ENCODE measurements at places on chromosomes 6 and 20.
A peak's percentile ranks its signal among the peaks of the same experiment; 100 is the strongest.

- no peak for DNase-seq
These were observed 35.8 kb downstream of the HTR1E start for GRCh38 chr6:86973088-86973487.

DNA sequence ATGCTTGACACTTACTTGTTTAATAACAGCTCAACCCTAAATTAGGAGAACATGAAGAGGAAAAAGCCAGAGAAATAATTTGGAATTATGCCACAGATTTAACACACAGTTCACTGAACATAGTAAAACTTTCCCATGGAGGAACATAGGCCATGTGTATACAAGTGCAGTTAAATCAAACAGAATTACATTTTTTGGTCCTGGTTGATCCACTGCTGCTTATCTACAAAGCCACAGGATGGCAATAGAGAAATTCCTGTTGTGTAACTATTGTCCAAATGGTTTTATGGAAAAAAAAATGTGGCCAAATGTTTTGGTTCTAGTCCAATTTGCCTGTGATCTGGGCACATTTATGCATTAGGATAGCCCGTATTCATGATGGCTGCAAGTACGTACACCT is 136.8 kb downstream of the ALDH8A1 start:
- no peak for DNase-seq

GRCh38 chr6:35161266-35161665 is 20.1 kb upstream of the TCP11 start:
- no peak for DNase-seq

DNA sequence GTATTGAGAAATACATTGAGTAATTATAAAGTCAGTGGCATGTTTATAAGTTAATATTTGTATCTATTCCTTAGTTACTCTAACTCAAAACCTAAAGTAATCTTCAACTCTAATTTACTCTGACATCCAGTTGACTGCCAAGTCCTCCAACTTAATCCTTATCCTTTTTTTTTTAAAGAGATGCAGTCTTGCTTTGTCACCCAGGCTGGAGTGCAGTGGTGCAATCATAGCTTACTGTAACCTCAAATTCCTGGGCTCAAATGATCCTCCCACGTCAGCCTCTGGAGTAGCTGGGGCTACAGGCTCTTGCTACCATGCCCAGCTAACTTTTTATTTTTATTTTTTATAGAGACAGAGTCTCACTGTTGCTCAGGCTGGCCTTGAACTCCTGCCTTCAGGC is 24.4 kb downstream of the PTPN1 start:
- DNase-seq: no peak

DNA sequence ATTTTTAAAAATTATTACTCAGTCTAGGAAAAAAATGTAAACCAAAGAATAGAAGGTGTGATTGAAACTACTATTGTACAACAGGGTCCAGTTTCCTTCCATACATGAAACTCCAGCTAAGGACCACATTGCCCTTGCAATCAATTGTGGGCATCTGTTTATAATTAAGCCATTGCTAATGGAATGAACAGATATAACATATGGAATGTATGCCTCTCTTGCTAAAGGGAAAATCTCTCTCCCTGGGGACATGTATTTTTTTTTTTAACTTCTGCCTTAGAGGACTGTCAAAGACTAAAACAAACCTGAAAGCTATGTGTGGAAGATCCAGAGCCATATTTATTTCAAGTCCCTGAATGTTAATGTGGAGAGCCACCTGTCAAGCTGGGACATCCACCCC is 336.8 kb upstream of the MANEA start:
- no peak for DNase-seq

GRCh38 chr6:11094411-11094851 is 797 bp downstream of the SMIM13 start:
- peak; percentile 52 for DNase-seq

DNA sequence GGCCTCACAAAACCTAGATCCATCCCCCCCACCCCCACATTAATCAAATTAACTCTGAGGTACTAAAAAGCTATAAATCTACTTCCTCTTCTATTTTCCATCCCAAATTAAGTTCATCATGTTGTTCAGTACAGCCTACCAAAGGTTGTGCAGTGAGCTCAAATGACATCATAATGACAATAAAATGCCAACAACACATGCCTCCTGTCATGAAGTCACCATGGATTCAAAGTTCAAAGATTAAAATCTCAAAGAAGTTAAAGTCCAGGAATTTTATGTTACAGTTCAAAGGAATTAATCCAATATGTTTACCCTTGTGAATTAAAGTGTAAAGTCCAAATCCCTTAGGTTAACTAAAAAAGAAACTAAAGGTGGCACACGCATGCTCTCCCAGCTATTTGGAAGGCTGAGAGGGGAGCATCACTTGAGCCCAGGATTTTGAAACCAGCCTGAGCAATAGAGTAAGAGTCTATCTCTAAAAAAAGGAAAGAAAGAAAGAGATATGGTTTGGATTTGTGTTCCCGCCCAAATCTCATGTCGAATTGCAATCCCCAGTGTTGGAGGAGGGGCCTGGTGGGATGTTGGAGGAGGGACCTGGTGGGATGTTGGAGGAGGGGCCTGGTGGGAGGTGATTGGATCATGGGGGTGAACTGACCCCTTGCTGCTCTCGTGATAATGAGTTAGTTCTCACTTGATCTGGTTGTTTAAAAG is 25.7 kb upstream of the SIRT5 start:
- DNase-seq: no peak

DNA sequence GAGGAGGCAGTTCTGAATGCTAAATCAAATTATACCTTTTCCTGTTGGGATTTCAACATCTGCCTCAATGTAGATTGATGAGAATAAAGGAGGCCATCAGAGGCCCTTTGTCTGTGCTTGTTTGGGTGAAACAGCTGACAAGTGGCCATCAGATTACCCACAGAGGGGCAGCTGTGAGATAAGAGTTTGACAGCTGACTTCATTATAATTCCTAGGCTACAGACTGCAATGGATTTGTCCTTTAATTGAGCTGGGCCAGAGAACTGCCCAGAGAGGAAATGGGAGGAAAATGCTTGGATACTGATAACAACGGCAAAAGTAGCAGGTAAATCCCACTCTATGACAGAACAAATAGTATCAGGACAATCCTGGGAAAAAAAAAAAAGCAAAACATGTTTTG is 649.4 kb downstream of the HDGFL1 start:
- no peak for DNase-seq

GRCh38 chr20:22795871-22796270 is 211.5 kb upstream of the FOXA2 start:
- DNase-seq: peak; percentile 82

GRCh38 chr6:30340589-30341054 is 4.3 kb upstream of the RPP21 start:
- DNase-seq: no peak

DNA sequence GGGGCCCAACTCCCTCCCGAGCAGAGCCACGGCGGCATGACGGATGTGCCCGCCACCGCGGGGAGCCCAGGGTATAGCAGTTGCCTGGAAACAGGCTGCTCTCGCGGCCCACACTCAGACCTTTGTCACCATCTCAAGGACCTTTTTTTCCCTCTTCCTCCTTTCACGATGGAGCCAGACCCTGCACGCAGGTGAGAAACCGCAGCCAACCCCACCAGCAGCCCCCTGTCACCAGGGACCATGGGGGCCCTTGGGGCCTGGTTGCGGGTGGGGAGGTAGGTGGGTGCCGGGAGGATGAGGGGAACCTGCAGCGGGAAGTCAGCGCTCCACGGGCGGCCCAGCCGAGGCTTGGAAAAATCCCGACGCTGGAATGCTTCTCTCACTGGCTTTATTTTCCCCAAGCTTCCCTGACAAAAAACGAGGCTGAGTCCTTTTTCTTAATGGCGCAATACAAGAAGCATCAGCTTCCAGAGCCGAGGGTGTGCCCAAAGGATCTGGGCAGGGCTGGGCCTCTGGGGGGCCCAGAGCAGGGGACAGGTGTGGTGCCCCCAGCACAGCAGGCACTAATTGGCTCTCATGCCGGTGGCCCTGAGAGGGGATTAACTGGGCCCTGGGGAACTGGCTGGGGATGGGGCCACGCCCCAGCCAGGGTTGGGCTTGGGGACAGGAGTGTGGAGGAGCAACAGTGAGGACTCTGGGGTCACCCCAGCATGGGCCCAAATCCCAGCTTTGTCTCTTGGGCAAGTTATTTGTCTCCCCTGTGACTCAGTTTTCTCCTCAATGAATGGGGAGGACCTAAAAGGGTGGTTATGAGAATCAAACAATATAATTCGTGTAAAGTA is 23.9 kb downstream of the NOL4L start:
- DNase-seq: peak; percentile 82

DNA sequence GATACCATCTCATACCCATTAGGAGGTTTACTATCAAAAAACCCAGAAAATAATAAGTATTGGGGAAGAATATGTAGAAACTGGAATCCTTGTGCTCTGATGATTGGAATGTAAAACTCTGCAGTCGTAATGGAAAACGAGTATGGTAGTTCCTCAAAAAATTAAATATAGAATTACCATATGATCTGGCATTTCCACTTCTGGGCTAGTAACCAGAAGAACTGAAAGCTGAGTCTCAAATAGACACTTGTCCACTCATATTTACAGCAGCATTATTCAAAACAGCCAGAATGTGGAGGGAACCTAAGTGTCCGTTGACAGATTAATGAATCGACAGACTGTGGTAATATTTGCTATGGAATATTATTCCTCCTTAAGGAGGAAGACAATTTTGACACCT is 44.3 kb downstream of the FOXC1 start:
- DNase-seq: no peak

DNA sequence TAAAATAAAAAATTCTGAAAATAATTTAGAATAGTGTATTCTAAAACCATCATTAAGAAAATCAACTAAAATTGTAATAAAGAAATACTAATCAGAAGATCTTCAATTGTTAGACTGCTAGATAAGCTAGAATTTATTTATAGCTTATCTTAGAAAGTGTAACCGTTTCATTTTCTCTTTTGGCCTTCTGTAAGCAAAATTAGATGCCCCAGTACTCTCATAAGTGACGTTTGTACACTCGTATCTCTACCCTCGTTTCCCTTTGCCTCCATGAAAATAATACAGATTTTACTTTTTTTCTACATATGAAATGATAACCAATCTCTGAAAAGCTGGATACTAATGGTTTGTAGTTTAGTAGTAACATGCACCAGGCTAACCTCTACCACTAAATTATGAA is 19.8 kb downstream of the DSE start:
- DNase-seq: no peak

GRCh38 chr6:48670546-48670945 is 559.5 kb upstream of the PTCHD4 start:
- no peak for DNase-seq

DNA sequence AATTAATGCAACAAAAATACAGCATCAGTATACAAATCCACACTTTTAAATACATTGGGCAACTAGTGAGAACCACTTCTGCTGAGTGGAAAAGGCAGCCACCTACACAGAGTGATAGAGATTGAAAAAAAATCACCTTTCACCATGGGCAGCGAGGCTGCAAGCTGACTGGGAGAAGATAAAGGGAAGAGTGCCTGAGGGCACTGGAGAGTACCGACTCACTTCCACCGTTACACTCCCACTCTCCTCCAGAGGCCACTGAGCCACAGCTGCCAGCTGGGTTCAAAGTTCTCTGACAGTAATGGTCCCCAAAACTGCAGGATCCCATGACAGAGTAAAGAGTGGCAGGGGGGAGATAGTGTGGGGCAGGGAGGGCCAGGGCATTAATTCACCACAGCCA is 24.1 kb downstream of the PXT1 start:
- DNase-seq: no peak
